ENCODE measurements at places on chromosomes 2 and 18.

- DNase-seq = no peak
Measured at GRCh38 chr18:37948471-37948870, 382.9 kb upstream of the CELF4 start.

DNA sequence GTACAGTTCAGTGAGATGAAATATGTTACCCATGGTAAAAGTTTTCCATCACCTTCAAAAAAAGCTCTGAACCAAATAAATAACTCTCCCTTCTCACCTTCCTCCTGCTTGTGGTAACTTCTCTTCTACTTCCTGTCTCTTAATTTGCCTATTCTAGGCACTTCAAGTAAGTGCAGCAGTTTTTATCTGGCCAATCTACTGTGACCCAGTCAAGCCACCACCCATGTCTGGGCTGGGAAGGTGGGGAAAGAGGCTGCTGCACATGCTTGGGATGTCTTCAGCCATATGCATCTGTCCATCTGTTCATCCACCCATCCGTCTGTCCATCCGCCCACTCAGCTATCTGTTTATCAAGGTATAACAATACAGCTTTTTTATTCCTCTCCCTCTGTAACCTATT is 31.6 kb downstream of the ZNF532 start:
- DNase-seq = no peak

- no peak for DNase-seq
Measured at GRCh38 chr2:8515864-8516533, 165.9 kb upstream of the ID2 start.

DNA sequence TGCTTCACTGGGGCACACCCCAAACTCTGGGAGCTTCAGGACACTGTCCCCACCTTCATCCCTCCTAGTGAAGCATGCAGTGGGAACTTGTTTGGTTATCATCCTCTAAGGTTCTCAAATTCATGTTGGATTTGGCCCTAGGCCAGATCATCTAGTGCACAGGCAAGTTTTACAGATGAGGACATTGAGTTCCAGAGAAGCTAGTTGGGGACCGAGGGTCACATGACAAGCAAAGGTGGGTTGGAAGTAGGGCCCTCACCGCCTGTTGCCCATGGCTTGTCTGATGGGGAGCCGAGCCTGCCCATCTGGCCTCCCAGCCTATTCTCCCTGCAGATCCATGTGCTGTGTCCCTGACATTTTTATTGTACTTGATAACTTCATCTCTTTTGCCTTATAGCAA is 2.8 kb downstream of the PRKCE start:
- no peak for DNase-seq

DNA sequence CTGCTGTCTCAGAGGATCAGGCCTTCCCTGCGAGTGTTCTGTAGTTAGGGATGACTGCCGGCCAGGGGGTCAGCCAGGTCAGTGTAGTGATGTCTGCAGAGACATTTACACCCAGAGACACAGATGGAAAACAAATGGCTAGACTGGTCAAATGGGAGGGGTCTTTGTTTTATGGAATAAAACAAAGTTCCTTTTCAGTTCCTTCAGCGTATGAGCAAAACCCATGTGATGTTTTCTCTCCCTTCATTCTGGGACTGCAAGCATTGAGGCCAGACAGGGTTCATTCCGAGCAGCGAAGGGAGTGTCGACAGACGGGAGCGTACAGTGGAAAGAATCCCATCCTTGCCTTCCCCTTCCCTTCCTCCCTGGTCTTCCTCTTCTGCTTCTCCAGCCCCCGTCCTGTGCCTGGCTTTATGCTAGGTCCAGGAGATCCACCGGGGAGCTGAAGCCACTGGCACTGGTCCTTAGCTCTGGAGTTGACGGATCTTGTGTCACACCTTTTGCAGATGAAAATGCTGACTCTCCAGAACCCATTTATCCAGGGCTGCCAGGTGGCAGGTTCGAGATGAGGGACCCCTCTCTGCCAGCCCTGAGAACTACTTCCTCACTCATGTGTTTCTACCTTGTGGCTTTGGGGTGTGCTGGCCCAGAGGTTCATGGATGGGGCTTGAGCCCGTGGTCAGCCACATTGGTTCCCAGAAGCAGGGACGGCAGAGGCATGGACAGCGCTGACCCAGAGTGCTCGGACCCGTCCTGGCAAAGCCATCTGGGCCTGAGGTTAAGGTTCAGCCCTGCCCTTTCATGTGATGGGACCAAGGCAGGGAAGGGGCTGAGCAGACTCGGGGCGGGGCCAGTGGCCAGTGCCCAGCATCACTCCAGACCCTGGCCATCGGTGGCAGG is 24.2 kb downstream of the ITGB1BP1 start:
- no peak for DNase-seq

DNA sequence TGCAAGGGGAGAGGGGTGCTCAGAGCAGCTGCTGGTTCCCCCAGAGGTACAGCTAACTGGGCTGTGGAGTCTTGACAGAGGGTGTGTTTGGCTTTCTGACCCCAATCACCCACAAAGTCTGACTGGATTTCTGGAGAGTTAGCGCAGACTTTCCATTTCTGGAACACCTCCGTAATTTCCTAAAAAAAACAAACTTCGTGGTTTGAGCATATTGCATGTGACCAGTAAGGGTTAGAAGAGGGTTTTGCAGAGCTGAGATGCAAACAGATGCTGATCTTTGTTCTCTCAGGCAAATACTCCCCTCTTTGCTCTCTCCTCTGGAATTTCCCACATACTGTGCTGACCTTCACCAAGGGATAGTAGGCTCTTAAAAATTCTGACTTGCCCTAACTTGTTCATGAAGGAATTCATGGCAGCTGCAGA is 44.5 kb upstream of the TMEM247 start:
- DNase-seq = no peak

DNA sequence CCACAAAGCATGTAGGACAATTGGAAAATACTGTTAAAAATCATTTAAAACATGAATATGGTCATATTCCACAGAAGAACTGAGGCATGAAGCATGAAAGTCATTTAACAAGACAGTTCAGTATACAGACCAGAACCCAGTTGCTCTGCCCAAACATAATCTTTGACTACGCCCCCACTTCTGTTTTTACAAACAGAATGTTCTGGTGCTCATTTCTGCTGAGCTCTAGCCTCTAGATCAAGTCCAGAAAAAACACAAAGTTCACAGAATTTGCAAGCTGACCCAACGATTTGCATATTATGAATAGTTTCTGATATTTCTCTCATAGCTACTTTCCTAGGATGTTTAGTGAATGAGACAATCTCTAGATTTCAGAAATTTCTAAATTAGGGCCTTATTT is 424.9 kb downstream of the PID1 start:
- no peak for DNase-seq

DNA sequence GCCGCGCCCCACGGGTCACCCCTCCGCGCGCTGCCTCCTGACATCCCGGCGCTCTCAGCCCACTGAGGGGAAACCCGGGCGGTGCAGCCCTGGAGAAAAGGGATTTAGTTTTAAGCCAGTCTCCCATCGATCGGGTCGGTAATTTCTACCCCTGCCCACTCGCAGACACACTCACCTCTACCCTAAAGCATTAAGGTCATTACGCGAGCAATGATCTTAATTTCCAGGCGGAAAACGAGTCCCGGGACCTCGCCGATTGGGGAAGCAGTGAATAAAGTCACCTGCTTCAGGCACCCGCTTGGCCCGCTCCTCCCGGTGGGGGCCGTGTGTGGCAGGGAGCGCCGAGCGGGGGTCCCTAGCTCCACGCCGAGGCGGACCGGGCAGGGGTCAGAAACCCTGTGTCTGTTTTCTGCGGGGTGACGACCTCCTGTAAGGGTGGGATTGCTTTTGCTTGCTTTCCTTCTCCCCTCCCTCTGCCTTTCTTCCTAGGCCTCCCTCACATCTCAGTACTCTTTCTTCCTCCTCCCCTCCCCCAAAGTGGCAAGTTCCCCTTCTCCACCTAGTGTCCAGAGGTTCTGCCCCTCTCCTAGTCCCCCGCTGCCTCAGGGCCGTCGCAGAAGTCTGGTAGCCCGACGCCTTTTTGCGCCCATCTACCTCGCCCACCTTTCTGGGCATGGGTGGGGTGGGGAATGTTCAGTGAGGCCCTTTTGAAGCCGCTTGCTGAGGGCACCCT is 142.6 kb downstream of the MEIS1 start:
- no peak for DNase-seq

GRCh38 chr2:102895376-102895775 is 133.5 kb downstream of the TMEM182 start:
- DNase-seq = no peak

DNA sequence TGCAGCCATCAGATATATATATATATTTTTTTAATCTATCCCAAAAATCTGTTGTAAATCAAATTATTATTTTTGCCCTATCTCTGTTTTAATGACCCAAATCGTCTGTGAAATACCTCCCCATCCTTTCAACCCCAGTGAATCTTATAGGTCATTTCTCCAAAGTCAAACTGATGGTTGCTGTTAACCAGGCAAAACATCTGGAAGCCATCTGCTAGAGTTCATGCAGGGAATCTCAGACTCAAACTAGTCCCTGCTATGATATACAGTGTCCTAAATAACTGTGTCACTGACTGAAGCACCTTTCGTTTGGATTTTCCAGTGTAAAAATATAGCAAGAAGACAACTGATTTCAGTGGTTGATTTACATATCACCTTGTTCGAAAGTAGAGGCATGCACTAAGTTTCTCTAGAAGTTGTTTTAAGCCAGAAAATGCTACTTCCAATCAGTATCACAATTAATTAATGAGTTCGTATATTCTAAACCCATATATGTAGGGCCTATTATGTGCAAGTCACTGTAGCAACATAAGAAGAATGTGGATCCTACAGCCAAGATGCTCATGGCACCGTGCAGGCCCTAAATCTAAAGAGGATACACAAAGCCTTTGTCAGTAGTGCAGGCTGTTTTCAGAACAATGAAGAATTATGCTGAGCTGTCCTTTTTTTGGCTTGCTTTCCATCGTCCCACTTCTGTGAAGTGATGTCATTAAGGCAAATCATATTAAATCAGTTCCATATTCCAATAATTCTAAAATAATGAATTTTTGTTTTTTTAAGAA is 566.0 kb downstream of the STK39 start:
- DNase-seq = no peak

DNA sequence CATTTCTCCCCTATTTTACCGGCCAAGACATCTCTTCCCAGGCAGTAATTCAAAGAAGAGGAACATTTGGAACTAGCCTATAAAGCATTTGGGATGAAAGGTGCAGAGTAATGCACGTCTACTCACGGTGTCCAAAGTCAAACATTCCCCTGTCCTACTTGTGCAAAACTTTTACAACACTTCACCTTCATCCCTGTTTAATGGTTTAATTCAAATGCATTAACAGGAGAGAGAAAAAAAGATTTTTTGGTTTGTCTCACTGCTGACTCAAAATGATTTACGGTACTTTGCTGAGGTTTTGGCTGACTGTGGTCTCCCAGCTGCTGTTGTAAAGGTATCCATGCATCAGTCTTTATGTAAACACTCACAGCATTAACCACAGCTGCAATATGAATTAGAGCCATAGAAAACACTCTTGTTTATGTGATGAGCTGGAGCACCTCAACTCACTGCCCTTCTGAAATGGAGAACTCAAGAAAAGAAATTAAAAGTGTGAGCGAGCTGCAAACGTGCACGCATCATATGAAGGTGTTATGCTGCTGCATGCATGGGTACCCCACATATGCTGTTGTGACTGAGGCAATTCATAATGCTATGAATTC is 220.5 kb downstream of the PIEZO2 start:
- no peak for DNase-seq

DNA sequence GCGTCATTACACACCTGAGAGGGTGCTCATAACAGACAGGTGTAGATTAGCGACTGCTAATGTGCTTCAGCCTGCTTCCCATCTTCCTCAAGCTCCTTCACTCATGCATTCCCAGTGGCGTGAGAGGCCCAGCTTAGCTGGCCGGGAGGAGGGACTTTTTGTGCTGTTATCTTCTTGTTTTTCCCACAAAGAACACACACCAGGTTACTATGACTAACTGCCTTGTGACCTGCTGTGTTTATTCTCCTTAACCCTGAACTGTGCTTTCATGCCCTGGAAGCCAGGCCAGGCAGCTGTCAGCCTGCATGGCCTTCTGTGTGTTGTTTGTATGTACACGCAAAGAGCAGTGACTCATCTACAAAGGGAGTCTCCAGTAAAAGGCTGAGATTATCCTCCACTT is 143.8 kb downstream of the PIEZO2 start:
- DNase-seq = no peak

DNA sequence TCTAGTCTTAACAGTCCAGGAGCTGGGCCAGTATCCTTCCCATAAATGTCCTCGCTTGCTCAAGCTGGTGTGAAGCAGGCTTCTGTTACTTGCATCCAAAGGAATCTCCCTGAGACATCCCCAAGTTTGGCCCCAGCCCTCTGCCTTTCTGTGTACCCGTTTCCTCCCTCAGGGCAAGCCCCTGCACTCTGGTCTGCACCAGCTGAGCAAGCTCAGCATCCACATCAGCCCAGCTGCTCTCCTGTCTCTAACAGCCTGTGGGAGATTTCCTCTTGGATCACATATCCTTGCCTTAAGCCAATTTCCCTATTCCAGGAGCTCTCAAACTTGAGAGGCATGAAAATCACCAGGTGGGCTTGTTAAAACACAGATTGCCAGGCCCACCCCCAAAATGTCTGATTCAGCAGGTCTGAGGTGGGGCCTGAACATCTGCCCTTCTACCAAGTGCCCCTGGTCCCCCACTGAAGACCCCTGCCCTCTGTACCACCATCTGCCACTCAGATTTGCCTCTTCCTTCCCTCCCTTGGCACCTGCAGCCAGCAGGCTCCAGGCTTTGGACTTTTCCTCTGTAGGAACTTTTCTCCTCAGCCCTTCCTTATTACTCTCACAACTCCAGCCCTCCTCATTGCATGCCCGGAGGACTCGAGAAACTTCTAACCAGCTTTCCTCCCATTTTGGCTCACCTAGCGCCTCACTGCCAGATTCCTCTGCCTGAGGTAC is 32.1 kb downstream of the REEP1 start:
- DNase-seq = no peak

DNA sequence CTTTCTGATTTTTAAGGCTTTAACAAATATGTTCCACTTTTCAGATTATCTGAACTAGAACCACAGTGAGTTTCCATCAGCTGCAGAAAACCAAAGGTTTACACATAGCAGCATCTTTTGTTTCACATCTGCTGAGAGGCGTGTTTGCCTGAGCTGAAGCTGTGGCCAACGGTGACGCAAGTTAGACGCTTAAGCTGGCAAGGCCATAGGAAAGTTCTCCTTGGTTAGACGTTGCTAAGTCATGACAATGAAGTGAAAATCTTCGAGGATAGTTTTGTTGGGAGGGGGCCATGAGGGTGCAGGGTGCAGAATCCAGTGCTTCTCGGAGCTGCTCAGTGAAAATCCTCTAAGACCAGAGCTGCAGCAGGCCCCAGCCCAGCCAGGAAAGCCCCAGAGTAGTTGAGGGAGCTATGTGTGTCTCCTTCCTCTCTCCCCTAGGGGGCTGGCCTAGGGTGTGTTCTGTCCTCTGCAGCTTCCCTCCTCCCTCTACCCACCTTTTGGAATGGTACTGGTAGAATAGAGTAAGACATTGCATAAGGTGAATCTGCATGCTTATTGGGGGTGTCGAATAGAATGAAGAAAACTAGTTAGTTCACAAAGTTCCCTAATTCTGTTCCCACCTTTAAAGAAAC is 105.4 kb downstream of the FHOD3 start:
- DNase-seq = no peak

DNA sequence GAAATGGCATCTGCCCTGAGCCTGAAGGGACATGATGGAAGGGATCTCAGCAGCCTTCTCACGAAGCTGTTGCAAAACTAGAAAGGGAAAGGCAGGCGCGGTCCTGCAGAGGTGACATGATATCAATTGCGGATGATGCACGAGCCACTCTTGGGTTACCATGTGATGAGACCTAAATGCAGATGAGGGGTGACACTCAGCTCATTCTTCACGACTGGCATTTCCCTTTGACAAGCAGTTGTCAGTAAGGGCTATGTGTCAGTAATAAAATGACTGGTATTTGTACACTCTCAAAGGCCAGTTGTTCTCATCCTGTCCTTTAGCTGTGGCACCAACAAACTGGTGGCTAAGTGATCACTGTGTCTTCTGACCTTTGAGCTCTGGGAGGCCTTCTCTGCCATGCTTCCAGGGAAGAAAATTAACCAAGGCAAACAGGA is 273.6 kb downstream of the ETAA1 start:
- DNase-seq = no peak

Measured in NCI-H1048 (cell line).